Breast epithelium (tissue), 4 donors: ENCODE measurements at places on chromosomes 7 and 10.

GRCh38 chr10:43013065-43013464 is 63.8 kb upstream of the RET start:
- no peak for DNase-seq

- no peak for DNase-seq
These were observed 23.7 kb upstream of the CDH23 start for GRCh38 chr10:71372882-71373495.

- no peak for DNase-seq
These were observed 4.3 kb upstream of the UPK3B start for GRCh38 chr7:76506081-76506440.

DNA sequence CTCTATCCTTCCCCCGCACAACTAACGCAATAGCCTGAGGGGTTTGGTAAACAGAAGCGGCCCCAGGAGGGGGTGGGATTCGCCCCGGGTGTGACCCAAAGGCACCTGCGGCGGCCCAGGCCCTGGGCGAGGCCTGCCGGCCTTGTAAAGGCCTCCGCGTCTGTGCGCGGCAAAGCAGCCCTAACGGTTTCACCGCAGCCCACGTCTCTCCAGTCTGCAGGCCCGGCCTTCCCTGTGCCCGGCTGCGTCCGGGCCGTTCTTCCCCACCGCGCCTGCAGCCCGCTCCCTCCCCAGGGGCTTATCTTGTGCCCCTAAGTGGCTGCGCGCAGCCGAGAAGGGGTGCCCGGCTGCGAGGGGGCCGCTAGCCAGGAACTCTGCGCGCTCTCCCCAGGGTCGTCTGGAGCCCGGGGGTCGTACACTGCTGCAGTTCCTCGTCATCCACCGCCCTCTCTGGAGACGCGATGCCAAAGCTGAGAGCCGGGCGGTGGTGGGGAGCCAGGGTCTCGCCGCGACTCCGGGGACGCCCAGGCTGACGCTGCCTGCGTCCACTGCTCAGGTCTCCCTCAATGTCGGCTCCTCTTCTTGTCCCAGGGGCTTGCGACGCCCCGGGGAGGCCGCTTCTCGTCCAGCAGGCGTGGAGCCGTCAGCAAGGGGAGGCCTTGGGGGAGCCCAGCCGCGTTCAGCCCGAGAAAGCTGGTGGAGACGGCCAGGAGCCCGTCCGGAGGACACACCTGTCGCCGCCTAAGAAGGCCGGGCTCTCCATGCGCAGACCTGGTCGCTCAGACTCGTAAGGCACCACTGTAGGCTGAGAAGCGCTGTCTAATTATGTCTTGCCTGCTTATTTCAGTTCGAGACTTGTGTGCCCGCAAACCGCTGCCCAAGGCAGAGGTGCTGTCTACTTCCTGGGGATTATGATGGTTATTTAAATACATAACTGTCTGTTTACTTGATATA is 132.3 kb downstream of the SPAG6 start:
- DNase-seq, result no peak

GRCh38 chr7:13077466-13077865 is 390.0 kb downstream of the ARL4A start:
- DNase-seq, result no peak

DNA sequence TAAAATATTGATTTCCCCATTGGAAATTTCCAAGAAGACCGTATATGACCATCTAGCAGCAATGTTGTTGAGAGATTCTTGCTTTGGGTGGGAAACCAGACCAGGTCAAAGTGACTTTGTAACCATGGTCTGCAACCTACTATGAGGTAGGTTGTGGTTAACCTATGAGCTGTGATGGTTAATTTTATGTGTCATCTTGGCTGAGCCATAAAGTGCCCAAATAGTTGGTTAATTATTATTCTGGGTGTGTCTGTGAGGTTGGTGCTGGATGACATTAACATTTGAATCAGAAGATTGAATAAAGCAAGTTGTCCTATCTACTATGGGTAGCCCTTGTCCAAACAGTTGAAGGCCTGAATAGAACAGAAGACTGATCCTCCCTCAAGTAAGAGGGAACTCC is 18.3 kb upstream of the RALA start:
- DNase-seq, result no peak

DNA sequence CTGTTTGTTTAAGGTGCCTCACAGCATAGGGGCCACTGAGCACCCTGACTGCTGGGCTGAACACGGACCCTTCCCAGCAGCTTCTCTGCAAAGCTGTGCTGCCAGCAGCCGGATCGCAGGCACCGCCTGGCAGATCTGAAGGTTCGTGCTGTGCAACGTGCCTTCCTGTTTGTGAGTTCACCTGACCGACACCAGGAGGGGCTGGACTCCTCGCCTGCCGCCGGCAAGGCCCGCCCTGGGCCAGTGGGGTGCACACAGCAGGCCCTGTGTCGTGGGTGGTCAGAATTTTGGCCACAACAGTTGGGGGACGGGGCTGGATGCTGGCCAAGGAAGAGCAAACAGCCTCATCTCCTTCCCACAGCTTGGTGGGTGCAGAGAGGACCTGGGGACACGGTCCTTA is 12.6 kb downstream of the CYP2W1 start:
- DNase-seq, result no peak

DNA sequence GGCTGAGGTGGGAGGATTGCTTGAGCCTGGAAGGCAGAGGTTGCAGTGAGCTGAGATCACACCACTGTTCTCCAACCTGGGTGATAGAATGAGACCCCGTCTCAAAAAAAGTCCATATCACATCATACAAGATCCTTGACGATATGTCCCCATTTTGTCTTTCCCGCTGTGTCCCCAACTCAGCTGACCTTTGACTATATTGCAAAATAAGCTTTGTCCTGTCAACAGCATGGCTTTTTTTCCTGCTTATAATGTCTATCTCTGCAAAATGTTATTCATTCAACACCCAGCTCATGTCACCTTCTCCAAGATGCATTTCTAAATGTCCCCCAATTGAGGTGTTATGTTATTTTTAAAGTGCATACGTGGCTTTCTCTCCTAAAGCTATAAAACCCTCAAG is 136.0 kb upstream of the KAT6B start:
- no peak for DNase-seq
